Activated naive CD8-positive, alpha-beta T cell treated with anti-CD3 and anti-CD28 coated beads, Interleukin-2, amount 10 ng/mL, durations not matched to agents 7 days and 5 days (primary cell): ENCODE measurements at places on chromosomes 3 and 15. TPM values are rescaled to one million over a fixed set of nuclear protein-coding genes. Genes with fewer than 3 reads are reported as not detected.
A peak's percentile ranks its signal among the peaks of the same experiment; 100 is the strongest.

GABRR3 gene
- not detected for total RNA-seq

GOLGA8J gene
- total RNA-seq: 0.31 TPM

APPL1 gene
- 32.8 TPM for total RNA-seq

- no peaks in the 10 kb centered on the region for H3K27me3 ChIP-seq
- H3K36me3 ChIP-seq: no peaks in the 10 kb centered on the region
- H3K4me1 ChIP-seq: no peaks in the 10 kb centered on the region
- DNase-seq: no peak
- H3K4me3 ChIP-seq: no peak overlapping the region
- H3K27ac ChIP-seq: no peak overlapping the region
These were observed 119.5 kb downstream of the FGF12 start for GRCh38 chr3:192607798-192608197.

- DNase-seq: peak; percentile 41
- peak overlapping the region; percentile 26 for H3K4me3 ChIP-seq
These were observed 307.3 kb downstream of the SV2B start for GRCh38 chr15:91407269-91407889.

DNA sequence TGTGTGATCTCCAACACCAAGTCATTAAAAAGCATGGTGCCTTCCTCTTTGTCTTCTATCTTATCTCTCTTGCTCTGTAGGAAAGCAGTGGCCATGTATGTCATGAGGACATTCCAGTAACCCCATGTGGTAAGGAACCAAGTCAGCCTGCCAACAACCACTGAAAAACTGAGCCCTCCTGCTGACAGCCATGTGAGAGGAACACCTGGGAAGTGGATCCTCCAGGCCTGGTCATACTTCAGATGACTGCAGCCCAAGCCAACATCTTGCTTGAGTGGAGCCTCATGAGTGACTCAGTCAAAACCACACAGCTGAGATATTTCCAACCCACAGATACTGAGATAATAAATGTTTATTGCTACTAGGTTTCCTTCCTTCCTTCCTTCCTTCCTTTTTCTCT lies 597.3 kb downstream of the ZIC1 start:
- no peak for DNase-seq
- H3K4me3 ChIP-seq: no peak overlapping the region
- H3K36me3 ChIP-seq: no peaks in the 10 kb centered on the region
- no peaks in the 10 kb centered on the region for H3K4me1 ChIP-seq

GRCh38 chr15:59892985-59893384 lies 111.1 kb upstream of the FOXB1 start:
- H3K4me3 ChIP-seq: no peak overlapping the region
- peaks cover 3% of the 10 kb centered on the region for H3K27me3 ChIP-seq
- no peaks in the 10 kb centered on the region for H3K36me3 ChIP-seq
- no peaks in the 10 kb centered on the region for H3K4me1 ChIP-seq
- DNase-seq: no peak

- DNase-seq: no peak
- no peaks in the 10 kb centered on the region for H3K36me3 ChIP-seq
- peaks cover 15% of the 10 kb centered on the region for H3K27me3 ChIP-seq
- no peak overlapping the region for H3K27ac ChIP-seq
- no peak overlapping the region for H3K4me3 ChIP-seq
These were observed 126.3 kb downstream of the FOXB1 start for GRCh38 chr15:60130398-60130797.

DNA sequence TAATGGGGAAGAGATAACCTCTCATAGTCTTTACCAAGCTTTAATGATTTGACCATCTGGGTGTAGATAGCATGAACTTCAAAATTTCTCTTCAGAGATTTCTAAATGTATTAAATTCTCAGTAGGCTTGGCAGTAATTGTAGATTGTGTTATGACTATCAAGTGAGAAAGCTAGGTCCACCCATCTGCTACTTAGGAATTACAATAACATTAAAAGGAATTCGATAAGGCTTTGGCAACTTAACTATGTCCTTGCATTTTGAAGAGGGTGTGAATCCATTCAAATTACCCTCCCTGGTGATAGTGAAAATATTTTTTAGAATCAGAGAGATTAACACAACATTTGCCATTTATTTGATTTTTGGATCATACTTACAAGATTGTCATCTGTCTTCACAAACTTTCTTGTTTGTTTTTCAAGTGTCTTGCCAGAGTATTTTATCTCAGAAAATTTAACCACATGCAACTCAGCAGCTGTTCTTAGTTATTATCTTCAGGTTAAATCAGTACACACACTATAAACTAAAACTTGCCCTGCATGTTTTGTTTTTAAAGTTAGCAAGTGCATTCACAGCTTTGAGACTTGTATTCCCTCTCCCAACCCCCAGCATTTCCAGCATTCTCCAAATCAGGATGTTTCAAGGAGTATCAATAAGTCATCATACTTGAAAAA lies 69.6 kb upstream of the COL8A1 start:
- H3K4me3 ChIP-seq: no peak overlapping the region
- no peaks in the 10 kb centered on the region for H3K4me1 ChIP-seq
- no peaks in the 10 kb centered on the region for H3K36me3 ChIP-seq

GRCh38 chr3:150261418-150261817 lies 146.7 kb upstream of the TSC22D2 start:
- DNase-seq: no peak
- H3K4me3 ChIP-seq: no peak overlapping the region
- no peak overlapping the region for H3K27ac ChIP-seq
- no peaks in the 10 kb centered on the region for H3K4me1 ChIP-seq
- peaks cover 2% of the 10 kb centered on the region for H3K27me3 ChIP-seq

DNA sequence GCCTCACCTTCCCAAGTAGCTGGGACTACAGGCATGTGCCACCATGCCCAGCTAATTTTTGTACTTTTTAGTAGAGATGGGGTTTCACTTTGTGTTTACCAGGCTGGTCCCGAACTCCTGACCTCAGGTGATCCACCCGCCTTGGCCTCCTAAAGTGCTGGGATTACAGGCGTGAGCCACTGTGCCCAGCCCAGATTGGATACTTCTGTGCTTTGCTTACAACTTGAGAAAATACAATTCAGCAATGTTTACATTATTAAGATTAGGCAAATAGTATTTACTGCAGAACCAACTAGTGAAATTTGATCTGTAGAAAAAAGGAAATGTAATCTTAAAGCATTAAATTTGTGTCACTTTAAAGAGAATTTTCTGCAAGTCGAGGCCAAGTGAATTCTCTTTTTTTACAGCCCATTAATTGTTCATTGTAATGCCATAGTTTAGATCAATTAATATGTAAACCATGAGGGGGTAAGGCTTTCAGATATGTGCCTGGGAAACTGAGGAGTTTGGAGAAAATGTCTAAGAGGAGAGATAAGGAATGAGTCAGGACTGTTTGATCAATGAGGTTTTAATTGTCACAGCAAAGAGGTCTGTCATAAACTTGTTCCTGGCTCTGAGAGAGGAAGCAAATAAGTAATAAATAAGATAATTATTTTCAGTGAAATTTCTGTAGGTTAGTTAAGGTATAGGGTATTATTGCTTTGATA lies 15.3 kb downstream of the PYDC2 start:
- no peak overlapping the region for H3K27ac ChIP-seq
- no peak overlapping the region for H3K4me3 ChIP-seq
- no peaks in the 10 kb centered on the region for H3K36me3 ChIP-seq
- no peak for DNase-seq
- no peaks in the 10 kb centered on the region for H3K27me3 ChIP-seq

GRCh38 chr15:88401996-88402656 lies 65.1 kb downstream of the MRPL46 start:
- H3K27me3 ChIP-seq: peaks cover 11% of the 10 kb centered on the region
- peaks cover 6% of the 10 kb centered on the region for H3K4me1 ChIP-seq
- no peaks in the 10 kb centered on the region for H3K36me3 ChIP-seq
- no peak for DNase-seq
- no peak overlapping the region for H3K27ac ChIP-seq
- H3K4me3 ChIP-seq: no peak overlapping the region

DNA sequence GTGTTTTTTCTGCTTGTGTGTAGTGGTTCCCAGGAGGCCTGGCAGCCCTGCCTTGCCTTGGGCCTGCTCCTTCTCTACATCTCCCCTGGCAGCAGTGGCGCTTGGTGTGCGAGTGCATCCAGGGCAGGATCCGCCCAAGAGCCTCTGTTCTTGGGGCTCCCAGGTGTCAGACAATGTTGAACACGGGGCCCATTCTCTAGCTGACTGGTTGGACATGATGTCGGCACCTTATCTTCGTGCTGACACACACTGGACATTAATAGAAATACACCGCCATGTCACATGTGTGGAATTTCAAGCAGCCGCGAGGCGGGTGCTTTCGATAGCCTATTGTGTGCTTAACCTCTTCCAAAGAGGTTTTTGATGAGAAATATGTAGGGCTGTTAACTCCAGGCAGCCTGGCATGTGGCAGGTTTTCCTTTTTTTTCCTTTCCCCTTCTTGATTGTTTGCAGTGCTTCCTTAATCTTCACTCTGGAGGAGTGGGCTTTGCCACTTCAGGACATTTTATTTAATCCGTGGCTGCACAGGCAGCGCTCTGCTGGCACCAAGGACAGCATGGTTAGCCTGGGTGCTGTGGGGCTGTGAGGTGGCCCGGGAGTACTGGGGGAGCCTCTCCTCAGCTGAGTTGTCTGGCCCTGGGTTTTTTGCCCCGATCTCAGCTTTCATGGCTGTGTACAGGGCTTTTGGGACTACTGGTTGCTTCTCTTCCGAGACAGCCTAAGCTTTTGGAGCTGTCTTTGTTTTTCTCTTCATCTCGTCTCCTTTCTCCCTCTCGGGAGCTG lies 42.5 kb downstream of the CHCHD6 start:
- H3K27ac ChIP-seq: no peak overlapping the region
- H3K27me3 ChIP-seq: no peaks in the 10 kb centered on the region
- no peak overlapping the region for H3K4me3 ChIP-seq

DNA sequence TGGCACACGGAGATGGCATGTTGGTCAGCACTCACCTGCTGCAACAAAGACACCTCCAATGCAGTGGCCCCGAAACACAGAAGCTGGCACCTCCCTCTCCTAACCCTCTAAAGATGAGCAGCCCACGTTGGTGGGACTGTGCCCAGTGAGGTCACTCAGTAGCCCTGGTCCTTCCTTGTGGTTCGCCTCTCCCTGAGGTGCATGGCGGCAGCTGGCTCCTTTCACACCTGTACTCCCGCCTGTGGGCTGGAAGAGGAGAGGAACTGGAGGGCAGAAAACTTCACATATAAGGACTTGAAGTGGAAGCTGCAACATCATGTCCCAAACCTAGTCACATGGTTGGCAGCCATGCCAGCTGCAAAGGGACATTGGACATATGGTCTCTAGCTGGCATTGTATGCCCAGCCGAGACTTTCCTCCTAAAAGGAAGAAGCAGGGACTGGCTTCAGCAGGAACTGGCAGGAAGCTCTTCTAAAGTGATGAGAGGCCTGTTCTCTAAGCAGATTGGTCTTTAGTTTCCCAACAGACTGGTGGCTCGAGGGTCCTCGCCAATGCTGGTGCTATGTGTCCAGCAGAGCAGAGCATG lies 10.8 kb upstream of the C3orf22 start:
- H3K27me3 ChIP-seq: peaks cover 20% of the 10 kb centered on the region
- no peak overlapping the region for H3K27ac ChIP-seq
- no peak overlapping the region for H3K4me3 ChIP-seq
- no peaks in the 10 kb centered on the region for H3K4me1 ChIP-seq

- H3K27ac ChIP-seq: no peak overlapping the region
- peaks cover 12% of the 10 kb centered on the region for H3K4me1 ChIP-seq
- H3K4me3 ChIP-seq: peak overlapping the region; percentile 76
- no peaks in the 10 kb centered on the region for H3K36me3 ChIP-seq
- peaks cover 59% of the 10 kb centered on the region for H3K27me3 ChIP-seq
These were observed 665 bp downstream of the GATM start for GRCh38 chr15:45377609-45378148.

GRCh38 chr15:31367021-31367729 lies 40.5 kb downstream of the KLF13 start:
- peaks cover 23% of the 10 kb centered on the region for H3K36me3 ChIP-seq
- no peak for DNase-seq
- peak overlapping the region; percentile 100 for H3K27ac ChIP-seq
- H3K27me3 ChIP-seq: no peaks in the 10 kb centered on the region
- peaks cover 86% of the 10 kb centered on the region for H3K4me1 ChIP-seq

GRCh38 chr3:149727656-149728055 lies 24.6 kb downstream of the COMMD2 start:
- DNase-seq: no peak
- H3K27me3 ChIP-seq: no peaks in the 10 kb centered on the region
- no peak overlapping the region for H3K27ac ChIP-seq
- H3K4me3 ChIP-seq: no peak overlapping the region
- no peaks in the 10 kb centered on the region for H3K36me3 ChIP-seq

DNA sequence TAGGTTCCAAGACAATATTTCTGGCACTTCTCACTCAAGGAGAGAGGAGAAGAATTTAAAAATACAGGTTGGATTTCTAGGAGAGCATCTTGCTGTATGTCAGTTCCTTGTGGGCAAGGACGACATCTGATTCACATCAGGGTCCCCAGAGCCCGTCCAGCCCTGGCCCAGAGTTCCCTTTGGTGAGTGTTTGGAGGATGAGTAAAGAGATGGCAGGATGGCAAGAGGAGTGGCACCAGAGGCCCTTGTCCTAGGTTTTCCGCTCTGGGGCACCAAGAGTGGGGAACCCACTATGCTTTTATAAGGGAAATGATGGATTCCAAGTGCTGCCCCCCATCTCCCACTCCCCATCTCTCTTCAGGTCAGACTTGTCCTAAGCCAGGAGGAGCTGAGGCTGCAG lies 181.8 kb downstream of the TBC1D2B start:
- no peaks in the 10 kb centered on the region for H3K36me3 ChIP-seq
- H3K4me3 ChIP-seq: no peak overlapping the region
- no peak for DNase-seq
- no peaks in the 10 kb centered on the region for H3K27me3 ChIP-seq

GRCh38 chr3:97974996-97975395 lies 2.8 kb upstream of the RIOX2 start:
- peak overlapping the region; percentile 58 for H3K4me3 ChIP-seq
- peaks cover 2% of the 10 kb centered on the region for H3K36me3 ChIP-seq
- H3K4me1 ChIP-seq: peaks cover 34% of the 10 kb centered on the region
- H3K27me3 ChIP-seq: no peaks in the 10 kb centered on the region

DNA sequence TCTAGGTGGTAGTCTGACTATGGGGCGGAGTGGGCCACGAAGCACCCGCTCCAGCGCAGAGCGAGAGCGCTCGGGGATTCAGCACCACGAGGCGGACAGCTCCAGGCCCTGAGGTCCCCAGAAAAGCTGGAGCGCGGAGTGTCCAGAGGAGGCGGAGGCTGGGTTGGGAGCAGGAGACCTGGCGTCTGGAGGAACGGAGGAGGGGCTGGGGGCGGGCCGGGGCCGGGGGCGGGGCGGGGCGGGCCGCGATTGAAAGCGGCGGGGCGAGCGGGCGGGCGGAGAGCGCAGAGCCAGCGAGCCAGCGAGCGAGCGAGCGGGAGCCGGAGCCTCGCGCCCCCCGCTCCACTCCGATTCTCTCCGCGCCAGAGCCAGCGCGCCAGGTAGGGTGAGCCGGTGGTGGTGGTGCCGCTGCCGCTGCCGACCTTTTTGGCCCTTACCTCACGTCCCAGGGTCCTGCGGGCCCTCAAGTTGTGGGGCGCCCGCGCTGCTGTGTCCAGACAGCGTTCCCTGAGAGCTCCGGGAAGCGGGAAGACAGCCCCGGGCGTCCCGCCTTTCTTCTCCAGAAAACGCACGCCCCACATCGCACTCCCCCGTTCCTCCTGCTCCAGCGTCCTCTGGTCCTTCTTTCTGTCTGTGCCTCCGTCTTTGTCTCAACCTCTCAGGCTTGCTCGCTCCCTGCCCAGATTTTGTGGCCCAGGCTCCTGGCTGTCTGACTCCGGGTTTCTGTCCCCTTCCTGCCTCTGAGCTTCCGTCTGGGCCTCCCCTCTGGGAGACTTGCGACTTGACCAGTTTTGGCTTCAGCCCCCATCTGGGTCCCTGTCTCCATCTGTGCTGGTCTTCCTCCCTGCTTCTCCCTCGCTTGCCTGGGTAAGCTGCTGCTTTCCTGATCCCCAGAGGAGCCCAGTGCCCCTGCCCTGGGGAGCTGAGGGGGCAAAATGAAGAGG lies at the start of gene GRM2:
GRM2 (plus strand) TSS at position 281 of the 944 bp plus-strand sequence. CDS start 1,916 bp downstream, outside the sequence.
- H3K27me3 ChIP-seq: peaks cover 11% of the 10 kb centered on the region
- no peak within 1 kb of the TSS for H3K4me3 ChIP-seq
- DNase-seq: peak; percentile 59
- no peak within 1 kb of the TSS for H3K27ac ChIP-seq
